Ascending aorta (tissue), 2 donors: ENCODE measurements at places on chromosomes 2 and 18.

- DNase-seq = no peak
Observed at GRCh38 chr2:61253136-61253535, 91.1 kb downstream of the C2orf74 start.

GRCh38 chr2:219116776-219117646 lies 43.6 kb downstream of the NHEJ1 start:
- DNase-seq = no peak

DNA sequence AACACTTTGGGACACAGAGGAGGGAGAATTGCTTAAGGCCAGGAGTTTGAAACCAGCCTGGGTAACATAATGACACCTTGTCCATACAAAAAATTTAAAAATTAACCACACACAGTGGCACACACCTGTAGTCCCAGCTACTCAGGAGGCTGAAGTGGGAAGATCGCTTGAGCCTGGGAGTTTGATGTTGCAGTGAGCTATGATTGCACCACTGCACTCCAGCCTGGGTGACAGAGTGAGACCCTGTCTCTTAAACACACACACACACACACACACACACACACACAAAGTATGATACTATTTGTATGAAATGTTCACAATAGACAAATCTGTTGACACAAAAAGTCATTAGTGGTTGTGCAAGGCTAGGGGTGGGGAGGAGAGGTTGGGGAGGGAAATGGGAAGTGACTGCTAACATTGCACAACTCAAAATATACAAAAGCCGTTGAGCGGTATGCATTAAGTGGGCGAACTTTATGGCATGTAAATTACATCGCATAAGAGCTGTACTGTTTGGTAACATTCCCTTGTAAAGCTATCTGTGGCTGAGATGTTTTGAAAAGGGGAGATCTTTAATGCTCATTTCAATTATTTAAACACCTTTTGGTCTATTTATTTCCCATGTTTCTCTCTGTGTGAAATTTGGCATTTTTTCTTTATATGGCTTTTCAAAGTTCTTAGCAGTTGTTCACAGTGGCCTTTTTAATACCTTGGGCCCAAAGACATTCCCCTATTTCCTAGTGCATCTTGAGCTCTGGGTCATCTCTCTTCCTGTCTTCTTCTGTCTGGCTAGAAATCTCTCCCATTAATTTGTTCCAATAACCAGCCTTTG lies 58.9 kb upstream of the ZNF516 start:
- no peak for DNase-seq

DNA sequence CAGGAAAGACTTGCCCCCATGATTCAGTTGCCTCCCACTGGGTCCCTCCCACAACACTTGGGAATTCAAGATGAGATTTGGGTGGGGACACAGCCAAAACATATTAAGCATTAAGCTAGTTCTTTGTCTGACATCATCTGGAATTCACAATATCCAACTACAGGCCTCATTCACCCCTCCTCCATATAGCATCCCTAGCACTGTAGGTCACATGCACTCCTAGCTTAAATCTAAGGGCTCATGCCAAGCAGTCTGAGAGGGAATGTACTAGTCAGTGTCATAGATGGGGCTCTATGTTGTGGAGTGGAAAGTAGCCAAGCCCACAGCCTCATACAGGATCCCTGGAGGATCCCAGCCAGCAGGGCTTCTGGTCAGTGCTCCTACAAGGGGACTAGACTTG lies 92.1 kb downstream of the IRS1 start:
- no peak for DNase-seq

DNA sequence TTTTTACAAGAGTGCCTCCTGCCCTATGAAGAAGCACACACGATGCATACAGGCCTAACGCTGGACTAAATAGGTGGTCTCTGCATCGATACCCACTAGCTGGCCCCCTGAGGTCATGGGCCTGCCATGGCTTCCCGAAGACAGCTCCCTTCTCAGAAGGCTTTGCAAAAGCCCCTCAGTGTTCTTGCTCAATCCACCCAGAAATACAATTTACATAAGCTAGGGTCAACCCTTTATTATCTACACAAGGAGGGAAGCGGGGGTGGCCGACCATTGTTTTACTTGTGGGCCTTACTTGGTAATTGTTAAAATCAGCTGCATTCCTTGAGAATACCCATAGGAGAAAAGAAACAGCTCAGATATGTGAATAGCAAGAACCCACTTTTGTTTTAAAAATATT lies 28.5 kb downstream of the UXS1 start:
- DNase-seq = no peak

DNA sequence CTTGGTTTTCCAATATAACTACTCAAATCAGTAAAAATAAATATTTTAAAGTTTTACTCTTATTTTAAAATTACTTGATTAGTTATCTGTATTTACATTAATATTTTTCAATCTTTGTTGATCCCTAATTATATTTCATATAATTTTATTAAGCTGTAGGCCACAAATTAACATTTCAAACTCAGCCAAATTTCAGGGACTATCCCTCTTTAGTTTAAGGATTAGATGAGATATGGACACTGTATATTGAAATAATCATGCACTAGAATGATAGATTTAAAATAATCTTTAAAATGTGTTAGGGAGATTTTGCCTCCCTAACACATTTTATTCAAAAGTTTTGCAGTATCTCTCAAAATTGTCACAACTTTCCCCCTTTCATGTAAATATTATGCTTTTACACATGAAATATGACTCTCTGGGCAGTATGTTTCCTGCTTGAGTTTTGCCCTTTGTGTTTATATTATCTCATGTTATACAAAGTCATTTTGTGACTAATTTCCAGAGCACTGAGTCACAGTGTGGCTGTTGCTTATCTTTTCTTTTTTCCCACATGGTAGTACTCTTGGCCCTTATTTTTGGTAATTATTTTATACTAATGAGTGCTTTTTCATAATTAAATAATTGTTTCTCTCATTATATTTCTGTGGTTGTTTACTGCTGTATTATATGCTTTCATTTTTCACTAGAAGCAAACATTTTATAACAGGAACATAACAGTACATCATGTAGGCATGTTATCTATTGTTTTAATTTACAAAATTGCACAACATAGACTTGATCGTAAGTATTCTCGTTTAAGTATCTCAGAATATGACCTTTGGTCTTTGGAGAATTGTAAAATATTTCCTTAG lies 1.2 kb downstream of the TFPI start:
- no peak for DNase-seq

DNA sequence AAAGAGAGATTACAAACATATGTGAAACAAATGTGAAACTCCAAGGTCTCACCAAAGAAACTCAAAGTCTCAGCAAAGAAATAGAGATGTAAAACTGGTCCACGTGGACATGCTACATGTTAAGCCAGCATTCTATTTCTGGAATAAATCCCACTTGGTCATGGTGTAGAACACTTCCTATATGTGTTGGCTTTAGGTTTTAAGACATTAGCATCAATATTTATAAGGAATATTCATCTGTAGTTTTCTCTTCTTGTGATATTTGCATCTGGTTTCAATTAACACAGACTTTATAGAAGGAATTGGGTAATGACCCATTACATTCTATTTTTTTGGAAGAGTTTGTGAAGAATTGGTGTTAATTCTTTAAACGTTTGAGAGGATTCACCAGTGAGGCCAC lies 133.1 kb downstream of the COPS8 start:
- no peak for DNase-seq

DNA sequence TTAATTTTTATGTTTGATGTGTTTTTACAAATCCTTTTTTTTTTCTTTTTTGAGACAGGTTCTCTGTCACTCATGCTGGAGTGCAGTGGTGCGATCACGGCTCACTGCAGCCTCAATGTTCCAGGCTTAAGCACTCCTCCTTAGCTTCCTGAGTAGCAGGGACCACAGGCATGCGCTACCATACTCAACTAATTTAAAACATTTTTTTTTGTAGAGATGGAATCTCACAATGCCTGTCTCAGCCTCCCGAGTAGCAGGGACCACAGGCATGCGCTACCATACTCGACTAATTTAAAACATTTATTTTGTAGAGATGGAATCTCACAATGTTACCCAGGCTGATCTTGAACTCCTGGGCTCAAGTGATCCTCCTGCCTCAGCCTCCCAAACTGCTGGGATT lies 3.2 kb downstream of the NOTO start:
- no peak for DNase-seq

GRCh38 chr2:100645695-100646429 lies 83.1 kb downstream of the PDCL3 start:
- DNase-seq = no peak

DNA sequence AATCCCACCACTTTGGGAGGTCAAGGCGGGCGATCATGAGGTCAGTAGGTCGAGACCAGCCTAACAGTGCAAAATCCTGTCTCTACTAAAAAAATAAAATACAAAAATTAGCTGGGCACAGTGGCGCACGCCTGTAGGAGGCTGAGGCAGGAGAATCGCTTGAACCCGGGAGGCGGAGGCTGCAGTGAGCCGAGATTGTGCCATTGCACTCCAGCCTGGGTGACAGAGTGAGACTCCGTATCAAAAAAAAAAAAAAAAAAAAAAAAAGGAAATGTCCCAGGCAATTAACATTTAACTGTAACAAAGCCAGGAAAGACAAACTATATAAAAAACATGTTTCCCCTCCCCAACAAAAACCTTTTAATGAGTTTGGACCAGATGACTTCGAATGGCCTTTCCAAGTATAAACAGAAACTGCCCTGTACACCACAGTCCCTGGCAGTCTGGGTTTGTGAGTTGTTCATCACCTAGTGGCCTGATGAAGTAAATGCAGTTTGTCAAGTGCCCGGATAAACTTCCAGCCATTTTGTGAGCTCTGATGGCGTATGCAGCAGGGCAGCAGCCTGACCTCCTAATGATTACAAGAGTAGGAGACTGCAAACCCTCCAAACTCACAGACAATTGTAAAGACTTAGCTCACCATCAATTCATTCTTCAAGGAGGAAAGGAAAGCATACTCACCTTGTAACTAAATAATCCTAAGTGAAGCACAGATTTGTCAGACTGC lies 16.6 kb upstream of the PCBP1 start:
- DNase-seq = peak; percentile 87

- peak; percentile 50 for DNase-seq
Observed at GRCh38 chr18:79579807-79580497, 99.7 kb upstream of the CTDP1 start.
